Testis (tissue), 5 donors: ENCODE measurements at places on chromosomes 2 and 18. TPM values are rescaled to one million over a fixed set of nuclear protein-coding genes. Genes with fewer than 3 reads are reported as not detected.

The SERPINB13 gene
- polyA plus RNA-seq, result not detected

The MOCOS gene
- 2.9 TPM for polyA plus RNA-seq

The IL1R2 gene
- 2.2 TPM for polyA plus RNA-seq

The FOXD4L1 gene
- polyA plus RNA-seq, result not detected

The NCKAP5 gene
- polyA plus RNA-seq, result 3.0 TPM

The SUPT7L gene
- 40.4 TPM for polyA plus RNA-seq

The IHH gene
- 1.1 TPM for polyA plus RNA-seq

The MATN3 gene
- polyA plus RNA-seq, result 2.7 TPM

The PDCD1 gene
- 0.47 TPM for polyA plus RNA-seq

The METTL4 gene
- 12.4 TPM for polyA plus RNA-seq

The TFCP2L1 gene
- 2.5 TPM for polyA plus RNA-seq

The POLR1B gene
- polyA plus RNA-seq, result 59.2 TPM

The ELOA2 gene
- polyA plus RNA-seq, result 8.0 TPM

The PSME4 gene
- polyA plus RNA-seq, result 144 TPM

The NT5C1B gene
- 74.9 TPM for polyA plus RNA-seq

The CFC1 gene
- polyA plus RNA-seq, result not detected

The SLC9A2 gene
- polyA plus RNA-seq, result 16.3 TPM

The NDC80 gene
- polyA plus RNA-seq, result 12.9 TPM

The ACADL gene
- 4.5 TPM for polyA plus RNA-seq

The CXCR4 gene
- 12.3 TPM for polyA plus RNA-seq

The GNAL gene
- 11.6 TPM for polyA plus RNA-seq

The GAREM2 gene
- polyA plus RNA-seq, result 4.6 TPM

The CAPN14 gene
- polyA plus RNA-seq, result 0.36 TPM

The DPYSL5 gene
- polyA plus RNA-seq, result 22.3 TPM

The MRO gene
- polyA plus RNA-seq, result 92.8 TPM

The DNAJC5G gene
- 65.0 TPM for polyA plus RNA-seq

The CD302 gene
- polyA plus RNA-seq, result 23.2 TPM

The APLF gene
- polyA plus RNA-seq, result 6.6 TPM

The HK2 gene
- polyA plus RNA-seq, result 83.5 TPM

The FASTKD1 gene
- 24.8 TPM for polyA plus RNA-seq

The CCDC138 gene
- polyA plus RNA-seq, result 15.7 TPM
